ENCODE measurements at places on chromosomes 1 and 21.

DNA sequence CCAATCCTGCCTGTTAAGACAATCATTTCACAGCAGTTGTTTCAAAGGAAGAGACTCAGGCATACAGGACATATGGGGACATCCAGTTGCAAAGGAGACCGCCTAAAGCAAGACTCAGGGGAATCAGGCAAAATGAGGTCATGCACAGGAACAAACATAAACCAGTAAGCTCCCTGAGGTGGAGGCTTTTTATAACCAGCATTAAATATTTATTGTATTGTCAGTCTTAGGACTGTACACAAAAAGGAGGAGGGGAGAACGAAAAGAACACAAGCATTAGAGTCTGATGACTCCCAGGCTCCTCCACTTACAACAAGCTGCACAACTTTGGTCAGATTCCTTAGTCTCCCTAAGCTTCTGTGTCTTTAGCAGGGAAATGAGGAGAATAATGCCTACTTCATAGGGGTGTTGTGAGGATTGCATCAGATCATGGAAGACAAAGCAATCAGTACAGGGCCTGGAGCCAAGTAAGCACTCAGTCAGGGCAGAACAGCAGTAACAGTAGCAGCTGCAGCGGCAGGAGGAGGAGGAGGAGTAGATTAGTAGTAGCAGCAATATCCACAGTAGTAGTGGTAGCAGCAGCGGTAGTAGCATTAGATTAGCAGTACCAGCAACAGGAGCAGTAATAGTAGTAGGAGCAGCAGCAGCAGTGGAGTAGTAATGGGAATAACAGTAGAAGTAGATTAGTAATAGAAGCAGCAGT, 54.2 kb upstream of the SPATA6 start:
- DNase-seq, result peak; percentile 80

DNA sequence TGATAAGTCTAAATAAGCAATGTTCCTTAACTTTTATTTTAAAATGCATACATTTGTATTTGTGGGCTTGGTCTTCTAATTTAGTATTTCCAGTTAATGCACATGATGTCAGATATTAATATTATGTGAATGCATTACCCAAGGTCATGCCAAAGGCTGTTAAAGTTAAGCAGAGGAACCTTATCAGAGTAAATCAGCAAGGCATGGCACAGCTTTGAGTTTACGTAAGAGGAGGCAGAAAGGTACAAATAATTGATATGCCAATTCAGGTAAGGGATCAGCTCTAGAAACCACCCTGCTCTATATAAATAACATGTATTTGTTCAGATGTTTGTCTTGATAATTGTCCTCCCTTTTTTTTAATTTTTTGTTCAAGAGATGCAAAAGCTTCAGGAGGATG, 64.5 kb upstream of the CHRM3 start:
- DNase-seq, result peak; percentile 59

GRCh38 chr1:119140177-119141019, at the start of gene WARS2:
Gene WARS2, minus strand, starts transcription at chr1:119140653. Its CDS starts 9 bp downstream, at chr1:119140644.
- DNase-seq, result peak; percentile 93

DNA sequence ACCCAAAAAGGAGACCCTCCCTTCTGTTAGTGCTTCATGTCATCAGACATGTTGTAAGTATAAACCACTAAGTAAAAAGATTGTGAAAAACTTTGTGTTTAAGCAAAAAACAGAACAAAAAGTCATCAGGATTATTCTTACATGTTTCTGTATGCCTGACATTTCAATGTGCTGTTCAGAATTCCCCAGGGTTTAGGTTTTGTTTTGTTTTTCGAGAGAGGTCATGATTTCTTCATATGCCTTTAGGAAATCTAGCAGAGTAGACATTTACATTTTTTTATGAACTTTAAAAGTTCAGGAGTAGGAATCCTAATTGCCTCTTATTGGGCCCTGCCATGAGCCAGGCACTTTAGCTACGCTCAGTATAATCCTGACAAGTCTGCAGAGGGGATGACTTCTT, 85.3 kb downstream of the VPS13D start:
- DNase-seq, result no peak

GRCh38 chr1:168180148-168180524, 1.4 kb downstream of the TIPRL start:
- DNase-seq, result no peak

GRCh38 chr1:230752407-230752806, 5.2 kb downstream of the CAPN9 start:
- no peak for DNase-seq

DNA sequence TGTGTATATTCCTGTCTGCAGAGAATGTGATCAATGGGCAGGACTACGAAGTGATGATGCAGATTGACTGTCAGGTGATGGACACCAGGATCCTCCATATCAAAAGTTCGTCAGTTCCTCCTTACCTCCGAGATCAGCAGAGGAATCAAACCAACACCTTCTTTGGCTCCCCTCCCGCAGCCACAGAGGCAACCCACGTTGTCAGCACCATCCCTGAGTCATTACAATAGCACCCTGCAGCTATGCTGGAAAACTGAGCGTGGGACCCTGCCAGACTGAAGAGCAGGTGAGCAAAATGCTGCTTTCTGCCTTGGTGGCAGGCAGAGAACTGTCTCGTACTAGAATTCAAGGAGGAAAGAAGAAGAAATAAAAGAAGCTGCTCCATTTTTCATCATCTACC, 65.2 kb downstream of the OLFML2B start:
- no peak for DNase-seq
